Cortex of kidney (tissue), 1 donor: ENCODE measurements at places on chromosomes 5 and 9.

DNA sequence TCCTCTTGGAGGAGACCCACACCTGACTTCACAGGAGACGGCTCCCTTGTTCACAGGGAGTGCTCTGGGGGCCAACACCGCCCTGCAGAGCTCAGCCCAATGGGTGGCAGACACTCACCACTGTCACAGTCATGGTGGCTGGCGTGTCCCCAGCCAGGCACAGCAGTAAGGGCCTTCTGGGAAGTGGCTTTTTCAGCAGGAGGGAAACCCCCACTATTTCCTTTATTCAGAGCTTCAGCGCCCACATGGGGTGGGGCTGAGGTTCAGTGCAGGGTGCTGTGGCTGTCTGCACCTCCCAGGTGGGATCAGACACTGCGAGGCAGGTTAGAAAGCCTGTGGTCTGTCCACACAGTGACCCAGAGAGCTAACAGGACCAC lies 3.6 kb upstream of the SNAPC4 start:
- DNase-seq: no peak

- DNase-seq: no peak
Observed at GRCh38 chr5:40150896-40151295, 528.8 kb upstream of the PTGER4 start.

- no peak for DNase-seq
Observed at GRCh38 chr5:36880761-36881160, 4.2 kb downstream of the NIPBL start.

DNA sequence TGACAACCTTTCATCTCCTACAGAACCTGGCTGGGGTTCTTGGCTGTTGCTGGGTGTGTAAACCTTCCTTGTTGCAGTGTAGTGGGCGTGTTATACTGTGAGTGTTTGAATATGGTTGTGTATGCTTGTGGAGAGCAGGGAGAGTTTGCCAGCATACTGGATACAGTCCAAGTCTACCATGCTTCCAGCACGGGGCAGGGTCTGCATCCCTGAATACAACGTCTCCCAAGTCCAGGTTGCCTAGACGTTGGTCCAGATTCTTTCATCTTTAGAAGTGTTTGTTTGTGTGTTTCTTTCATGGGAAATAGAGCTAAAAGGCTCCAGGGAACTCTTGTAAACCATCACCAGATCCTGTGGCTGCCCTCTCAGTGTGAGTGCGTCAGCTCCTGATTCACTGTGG lies 46.4 kb downstream of the SYK start:
- no peak for DNase-seq

DNA sequence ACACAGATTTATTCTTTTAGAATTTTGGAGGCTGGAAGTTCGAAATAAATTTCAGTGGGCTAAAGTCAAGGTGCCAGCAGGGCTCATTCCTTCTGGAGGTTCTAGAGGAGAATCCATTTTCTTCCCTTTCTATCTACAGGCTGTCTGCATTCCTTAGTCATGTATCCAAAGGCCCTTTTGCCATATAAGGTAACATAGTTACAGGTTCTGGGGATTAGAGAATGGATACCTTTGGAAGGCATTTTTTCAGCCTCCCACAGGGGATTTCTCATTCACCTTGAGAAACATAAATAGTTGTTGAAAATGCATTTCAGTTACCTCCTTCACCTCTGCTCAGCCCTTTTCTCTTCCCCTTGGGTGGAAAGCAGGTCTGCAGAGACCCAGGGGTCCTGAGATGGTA lies 280.0 kb upstream of the MAP3K1 start:
- no peak for DNase-seq

DNA sequence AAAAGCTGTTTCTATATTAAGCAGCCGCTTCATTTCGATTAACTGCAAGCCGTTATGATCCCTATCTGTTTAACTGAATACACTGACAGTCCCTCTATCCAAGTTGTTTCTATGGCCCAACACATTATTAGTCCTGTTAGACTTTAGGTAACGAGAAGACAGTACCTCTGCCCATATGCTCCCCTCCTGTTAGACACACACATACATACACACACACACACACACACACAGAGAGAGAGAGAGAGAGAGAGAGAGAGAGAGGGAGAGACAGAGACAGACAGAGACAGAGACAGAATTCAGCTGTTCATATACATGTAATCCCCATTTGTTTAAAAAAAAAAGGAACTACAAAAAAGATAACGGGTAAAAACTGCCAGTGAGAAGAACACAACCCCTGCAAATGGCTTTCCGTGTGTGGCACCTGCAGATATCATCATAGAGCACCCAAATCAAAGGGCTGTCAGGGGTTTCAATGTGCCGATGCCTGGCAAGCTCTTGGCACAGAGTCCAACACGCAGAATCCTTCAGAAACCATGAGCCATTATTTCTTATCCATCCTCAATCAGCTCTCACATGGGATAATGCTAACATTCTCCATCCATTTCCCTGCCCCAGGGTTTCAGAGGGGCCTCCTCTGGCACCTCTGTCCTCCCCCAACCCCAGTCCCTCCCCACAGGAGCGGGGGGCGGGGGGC lies 144.0 kb downstream of the MYO10 start:
- no peak for DNase-seq

DNA sequence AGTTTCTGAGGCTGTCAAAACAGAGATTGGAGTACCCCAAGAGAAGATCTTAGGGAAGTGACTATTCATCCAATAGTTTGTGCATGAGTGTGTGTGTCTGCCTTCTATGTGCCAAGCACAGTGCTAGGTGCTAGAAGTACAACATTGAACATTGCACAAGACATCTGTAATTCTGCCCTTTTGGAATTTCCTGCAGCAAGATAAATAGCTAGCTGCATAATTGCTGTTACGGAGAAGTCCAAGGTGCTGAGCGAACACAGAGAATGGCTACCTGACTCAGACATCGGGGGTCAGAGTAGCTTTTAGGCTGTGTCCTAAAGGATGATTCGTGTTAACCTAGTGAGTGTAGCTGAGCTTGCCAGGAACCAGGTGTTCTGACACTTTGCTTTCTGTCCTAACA lies 44.8 kb downstream of the PAPPA start:
- no peak for DNase-seq

- no peak for DNase-seq
Observed at GRCh38 chr9:137168573-137168903, 1.3 kb downstream of the LRRC26 start.

- no peak for DNase-seq
Observed at GRCh38 chr5:53560028-53560427, 411 bp upstream of the NDUFS4 start.

DNA sequence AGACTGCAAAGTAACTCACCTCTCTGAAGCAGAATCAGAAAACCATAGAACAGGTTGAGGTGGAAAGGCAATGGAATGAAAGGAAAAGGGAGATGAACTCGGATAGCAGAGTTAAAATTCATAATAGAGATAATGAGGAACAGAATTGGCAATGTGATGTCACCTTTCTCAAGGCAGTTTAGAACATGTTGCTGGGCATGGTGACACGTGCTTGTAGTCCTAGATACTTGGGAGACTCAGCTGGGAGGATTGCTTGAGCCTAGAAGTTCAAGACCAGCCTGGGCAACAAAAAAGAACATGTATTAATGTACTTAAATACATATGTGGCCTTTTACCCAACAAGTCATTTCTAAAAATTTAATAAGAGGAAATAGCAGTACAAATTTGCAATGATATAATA lies 81.6 kb upstream of the MIER3 start:
- DNase-seq: no peak

GRCh38 chr5:125575891-125576505 lies 829.6 kb upstream of the ZNF608 start:
- DNase-seq: no peak

DNA sequence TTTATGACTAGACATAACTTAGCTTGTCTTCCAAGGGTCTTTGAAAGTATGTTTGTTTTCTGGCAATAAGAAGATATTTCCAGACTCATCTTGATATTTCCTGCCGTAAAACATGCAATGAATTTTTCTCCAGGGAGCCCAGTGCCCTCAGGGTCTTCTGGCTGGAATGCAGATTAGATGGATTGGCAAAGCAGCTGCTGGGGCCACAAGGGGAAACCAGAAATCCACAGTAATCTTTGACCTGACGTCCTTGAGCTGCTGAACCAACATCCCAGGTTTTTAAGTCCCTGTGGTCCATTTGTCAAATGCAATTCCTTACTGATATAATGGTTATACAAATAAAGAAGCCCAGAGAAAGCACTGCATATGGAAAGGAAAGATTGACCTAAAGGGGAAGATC lies 93.0 kb downstream of the THBS4 start:
- DNase-seq: no peak

DNA sequence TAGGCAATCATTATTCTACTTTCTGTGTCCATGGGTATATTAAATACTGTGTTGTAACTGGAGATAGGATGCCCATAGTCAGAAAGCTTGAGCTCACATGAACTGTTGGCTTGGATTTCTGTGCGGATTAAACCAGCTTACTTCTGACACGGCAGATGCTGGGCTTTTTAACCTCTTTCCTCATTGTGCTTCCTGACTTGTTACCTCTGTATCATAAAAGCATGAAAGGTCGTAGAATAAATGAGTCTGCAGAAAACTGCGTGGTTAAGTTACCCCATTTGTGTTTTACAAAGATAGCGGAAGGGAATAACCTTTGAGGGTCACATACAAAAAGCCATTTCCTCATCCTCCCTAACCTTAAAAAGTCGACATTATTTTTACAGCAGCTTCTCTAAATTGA lies 199.5 kb upstream of the DMRT1 start:
- no peak for DNase-seq

- no peak for DNase-seq
Observed at GRCh38 chr5:123561230-123561629, 49.3 kb downstream of the CSNK1G3 start.

DNA sequence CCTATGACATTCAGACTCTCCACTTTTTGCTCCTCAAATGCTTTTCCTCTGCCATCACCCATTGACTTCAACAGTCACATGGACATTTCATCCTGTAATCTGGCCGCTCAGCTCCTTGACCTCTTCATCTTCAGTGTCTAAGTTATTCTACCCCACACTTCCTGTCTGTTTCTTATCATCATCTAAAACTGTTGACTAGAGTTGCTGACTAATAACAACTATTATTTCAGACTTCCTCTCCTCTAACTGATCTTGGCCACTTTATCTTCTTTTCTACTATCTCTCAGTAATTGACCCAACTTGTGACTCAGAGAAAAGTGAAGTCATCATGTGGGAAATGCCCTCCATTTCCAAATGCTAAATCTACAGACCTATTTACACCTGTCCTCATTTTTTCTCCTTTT lies 254.7 kb upstream of the TRPC7 start:
- no peak for DNase-seq

GRCh38 chr5:82334085-82334692 lies 56.0 kb upstream of the RPS23 start:
- no peak for DNase-seq

- no peak for DNase-seq
Observed at GRCh38 chr9:125785248-125785751, 38.1 kb downstream of the PBX3 start.

DNA sequence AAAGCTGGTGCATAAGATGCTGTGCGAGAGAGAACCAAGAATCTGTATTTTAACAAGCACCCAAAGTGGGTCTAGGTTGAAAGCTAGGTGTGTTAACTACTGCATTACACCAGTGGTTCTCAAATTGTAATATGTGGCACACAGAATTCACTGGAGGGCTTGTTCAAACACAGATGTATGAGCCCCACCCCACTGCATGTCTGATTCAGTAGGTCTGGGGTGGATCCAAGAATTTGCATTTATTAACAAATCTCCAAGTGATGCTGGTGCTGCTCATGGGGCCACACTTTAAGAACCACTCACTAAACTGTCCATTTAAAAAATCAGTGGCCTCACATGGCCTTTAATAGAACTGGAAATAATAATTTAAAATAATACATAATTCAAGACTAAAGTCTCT lies 40.4 kb downstream of the LPAR1 start:
- DNase-seq: no peak

DNA sequence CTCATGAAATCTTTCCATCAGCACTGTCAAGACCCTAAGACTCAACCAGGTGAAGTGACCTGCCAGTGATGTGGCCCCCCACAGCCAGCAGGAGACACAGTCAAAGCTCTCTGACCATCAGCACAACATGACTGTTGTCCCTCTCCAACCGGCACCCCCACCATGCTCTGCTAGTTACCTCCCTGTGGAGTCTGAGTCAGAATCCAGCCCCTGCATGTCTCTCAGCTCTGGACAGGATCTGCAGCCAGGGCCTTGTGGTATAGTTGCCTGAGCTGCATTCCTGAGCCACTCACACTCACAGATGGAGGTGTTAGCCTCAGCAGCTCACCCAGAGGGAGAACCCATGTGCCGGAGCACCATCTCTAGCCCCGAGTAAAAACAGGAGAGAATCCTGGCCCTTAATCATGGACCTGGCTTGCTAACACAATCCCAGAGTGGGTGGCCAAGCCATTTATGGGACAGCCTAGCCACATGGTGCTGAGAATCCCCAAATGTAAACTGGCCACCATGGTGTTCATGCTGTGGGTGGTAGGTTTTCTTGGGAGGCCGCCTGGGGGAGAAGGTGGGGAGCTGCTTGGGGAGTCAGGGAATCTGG lies 237.8 kb downstream of the PAPPA start:
- DNase-seq: no peak

- no peak for DNase-seq
Observed at GRCh38 chr9:4769321-4770080, 23.2 kb upstream of the RCL1 start.

- DNase-seq: no peak
Observed at GRCh38 chr5:13866792-13867191, 77.7 kb downstream of the DNAH5 start.

GRCh38 chr5:138903130-138903775 lies 28.1 kb upstream of the LRRTM2 start:
- DNase-seq: no peak

DNA sequence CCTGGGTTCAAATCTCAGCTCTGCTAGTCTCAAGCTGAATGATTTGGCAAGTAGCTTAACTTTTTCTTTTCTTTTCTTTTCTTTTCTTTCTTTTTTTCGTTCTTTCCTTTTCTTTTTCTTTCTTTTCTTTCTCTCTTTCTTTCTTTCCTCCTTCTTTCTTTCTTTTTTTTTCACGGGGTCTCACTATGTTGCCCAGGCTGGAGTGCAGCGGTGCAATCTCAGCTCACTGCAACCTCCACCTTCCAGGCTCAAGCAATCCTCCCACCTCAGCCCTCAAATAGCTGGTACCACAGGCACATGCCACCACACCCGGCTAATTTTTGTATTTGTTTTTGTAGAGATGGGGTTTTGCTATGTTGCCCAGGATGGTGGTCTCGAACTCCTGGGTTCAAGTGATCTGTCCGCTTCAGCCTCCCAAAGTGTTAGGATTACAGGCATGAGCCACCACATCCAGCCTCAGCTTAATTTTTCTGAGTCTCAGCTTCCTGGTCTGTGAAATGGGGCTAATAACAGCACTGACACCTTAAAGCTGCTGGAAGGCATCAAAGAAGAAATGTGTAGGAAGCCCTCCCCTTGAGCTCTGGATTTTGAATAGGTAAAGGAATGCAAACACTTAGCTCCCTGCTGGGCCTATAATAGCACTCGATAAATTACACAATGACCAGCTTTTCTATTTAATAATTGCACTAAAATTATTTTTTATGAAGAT lies 17.5 kb upstream of the PPARGC1B start:
- DNase-seq: no peak

DNA sequence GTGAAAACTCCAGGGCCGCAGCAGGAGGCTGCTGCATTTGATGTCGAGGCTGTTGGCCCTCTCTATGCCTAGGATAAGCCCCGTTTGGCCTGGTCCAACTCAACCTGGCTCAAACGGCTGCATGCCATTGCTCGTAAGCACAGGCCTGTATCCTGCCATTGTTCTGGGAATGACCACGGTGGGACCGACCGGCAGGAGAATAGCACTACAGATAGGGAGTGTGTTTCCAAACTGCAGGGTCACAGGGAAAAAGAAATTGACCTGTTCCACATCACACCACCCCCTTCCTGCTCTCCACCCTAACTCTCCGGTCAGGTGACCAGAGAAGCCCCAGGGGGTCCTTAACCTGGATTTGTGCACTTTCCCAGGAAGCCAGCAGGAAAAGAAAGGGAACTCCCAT lies 278.7 kb upstream of the KLF4 start:
- no peak for DNase-seq
